ENCODE measurements at places on chromosomes 2 and 18.

- DNase-seq, result no peak
Measured at GRCh38 chr18:58307441-58307840, 263.4 kb downstream of the NEDD4L start.

GRCh38 chr18:45197526-45197970, 417.7 kb upstream of the SLC14A2 start:
- no peak for DNase-seq

- no peak for DNase-seq
Measured at GRCh38 chr2:17068021-17068420, 402.4 kb upstream of the CYRIA start.

DNA sequence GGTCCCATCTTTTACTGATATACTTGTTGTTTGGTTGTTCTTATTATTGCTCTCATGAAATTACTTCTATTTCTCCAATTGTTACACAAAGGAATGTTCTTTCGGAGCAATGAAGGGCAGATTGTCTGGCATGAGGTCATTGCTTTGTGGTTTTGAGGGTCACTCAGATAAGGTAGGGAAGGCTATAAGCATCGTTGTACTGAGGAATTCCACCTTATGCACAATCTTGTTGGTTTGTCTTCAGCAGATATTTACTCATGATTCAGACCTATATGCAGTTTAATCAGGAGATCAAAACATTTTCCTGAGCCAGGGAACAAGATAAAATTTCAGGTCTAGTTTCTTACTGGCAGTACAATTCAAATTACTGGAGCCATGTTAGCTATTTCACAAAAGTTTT, 163.0 kb upstream of the SPHKAP start:
- DNase-seq, result no peak

GRCh38 chr18:32629981-32630700, 142.7 kb downstream of the KLHL14 start:
- DNase-seq, result no peak

DNA sequence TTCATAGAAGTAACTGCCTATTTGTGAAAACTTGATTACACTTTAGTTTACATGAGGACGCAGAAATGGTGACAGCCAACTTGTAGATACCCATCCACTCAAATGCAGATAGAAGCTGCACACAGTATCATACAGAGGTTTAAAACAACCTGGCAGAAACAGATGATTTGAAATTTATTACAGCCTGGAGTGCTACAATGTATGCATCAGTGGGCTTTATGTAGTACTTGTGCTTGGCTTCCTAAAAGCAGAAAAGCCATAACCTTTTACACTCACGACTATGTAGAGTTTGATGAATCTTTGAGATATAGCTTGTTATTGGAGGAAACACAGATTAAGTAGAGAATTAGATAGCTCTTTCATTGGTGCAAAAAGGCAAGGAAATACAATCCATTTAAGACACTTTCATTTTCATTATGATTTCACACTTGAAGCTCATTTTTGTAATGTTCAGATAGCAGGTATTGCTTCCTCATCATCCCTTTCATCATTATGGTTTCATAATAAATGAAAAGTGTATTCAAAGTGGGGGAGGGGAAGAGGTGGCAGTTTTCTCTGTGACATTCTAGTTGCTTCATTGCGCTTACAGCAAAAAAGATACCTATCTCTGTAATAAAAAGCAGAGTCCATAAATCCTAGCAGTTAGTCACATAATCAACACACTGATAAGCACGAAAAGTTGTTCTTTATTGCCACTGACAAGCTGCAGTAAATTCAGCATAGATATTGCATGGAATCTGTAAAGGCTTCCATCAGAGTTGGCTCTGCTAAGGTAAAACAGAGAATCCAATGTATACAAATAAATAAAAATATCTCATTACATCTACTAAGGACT, 789.8 kb upstream of the FSHR start:
- no peak for DNase-seq

DNA sequence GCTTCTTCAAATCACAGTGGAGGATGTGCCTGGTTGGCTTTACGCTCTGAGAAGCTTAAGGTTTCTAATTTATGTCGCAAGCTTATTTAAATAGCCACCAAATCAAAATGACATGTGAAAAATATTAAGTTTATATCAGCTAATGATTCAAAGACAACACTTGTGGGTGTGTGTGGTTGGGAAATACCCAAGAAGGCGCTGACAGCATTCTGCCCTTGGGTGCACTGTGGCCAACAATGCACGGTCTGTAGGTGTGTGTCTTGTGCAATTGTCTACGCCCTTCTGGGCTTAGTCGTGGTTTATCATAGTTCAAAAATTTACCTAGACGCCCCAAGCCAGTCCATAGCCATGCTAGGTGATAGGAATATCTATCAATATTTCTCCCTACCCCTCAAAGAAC, 60.9 kb downstream of the KCTD1 start:
- DNase-seq, result no peak

- no peak for DNase-seq
Measured at GRCh38 chr2:59297816-59298215, 1056.7 kb upstream of the FANCL start.

- no peak for DNase-seq
Measured at GRCh38 chr2:47214385-47214784, 59.3 kb upstream of the STPG4 start.

GRCh38 chr2:104844807-104845551, 8.9 kb upstream of the POU3F3 start:
- DNase-seq, result no peak

GRCh38 chr2:240501531-240501991, 56.2 kb downstream of the ANKMY1 start:
- DNase-seq, result no peak

DNA sequence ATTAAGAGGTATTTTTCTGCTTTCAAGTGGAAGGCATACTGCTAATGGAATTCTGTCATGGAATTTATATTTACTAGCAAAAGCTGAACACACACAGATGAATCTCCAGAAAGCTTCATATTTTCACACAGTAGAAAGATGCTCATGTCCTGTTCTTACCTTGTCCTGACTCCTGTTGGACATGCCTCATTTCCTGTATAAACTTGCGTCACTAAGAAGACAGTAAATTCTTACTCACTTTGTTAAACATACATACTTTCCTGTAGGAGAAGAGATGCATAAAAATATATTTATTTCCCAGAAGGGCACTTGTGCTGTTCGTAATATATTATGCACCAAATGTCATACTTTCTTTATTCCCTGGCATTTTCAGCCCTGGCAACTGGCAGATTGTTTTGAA, 238.3 kb upstream of the RASGRP3 start:
- no peak for DNase-seq

DNA sequence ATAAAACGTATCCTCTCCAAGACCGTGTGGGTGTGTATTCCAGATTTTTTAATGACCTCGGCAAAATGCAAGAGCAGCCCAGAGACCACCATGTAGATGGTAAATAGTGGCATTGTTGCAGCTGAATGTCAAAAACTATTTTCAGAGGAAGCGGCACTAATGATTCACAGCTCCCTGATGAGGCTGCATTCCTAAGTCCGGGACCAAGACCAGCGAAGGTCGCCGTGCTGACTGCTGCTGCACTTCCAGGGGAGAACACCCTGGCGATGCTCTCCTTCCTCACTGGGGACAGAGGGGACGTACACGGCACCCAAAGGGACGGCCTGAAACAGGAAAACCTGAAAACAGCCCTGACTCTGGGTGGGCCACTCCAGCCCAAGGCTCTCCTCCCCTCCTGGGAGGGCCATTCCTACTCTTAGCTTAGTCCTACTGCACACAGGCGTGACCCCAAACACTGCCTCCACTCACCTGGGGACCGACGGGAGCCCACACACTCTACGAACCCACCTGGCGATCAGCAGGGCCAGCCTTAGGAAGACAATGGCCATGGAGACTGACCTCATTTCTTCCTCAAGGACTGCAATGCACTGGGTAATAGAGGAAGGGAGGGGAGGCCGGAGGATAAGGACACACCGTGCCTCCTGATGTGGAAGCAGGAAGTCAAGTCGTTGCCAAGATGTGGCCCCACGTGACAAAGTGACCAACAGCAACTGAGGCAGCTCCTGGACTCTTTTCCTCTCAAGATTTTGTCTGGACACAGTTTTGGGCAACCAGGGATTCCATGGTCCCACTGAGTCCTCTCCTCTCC, 82.8 kb downstream of the ZNF516 start:
- DNase-seq, result no peak

DNA sequence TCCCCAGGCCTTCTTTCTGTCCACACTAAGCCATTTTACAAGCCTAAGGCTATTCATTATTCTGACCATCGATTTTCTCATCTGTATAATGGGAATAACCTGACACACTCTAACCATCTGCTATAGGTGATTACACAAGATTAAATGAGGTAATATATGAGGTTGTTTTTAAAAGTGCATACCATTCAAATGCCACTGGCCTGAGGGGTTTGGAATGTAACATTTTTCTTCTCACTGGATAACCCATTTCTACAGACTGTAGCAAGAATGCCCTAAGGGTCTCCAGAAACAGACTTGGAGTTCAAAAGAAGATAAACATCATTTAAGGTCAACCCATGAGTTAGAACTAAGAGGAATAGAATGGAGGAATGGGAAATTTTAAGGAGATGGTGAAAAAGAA, 111.7 kb upstream of the SETBP1 start:
- DNase-seq, result no peak

DNA sequence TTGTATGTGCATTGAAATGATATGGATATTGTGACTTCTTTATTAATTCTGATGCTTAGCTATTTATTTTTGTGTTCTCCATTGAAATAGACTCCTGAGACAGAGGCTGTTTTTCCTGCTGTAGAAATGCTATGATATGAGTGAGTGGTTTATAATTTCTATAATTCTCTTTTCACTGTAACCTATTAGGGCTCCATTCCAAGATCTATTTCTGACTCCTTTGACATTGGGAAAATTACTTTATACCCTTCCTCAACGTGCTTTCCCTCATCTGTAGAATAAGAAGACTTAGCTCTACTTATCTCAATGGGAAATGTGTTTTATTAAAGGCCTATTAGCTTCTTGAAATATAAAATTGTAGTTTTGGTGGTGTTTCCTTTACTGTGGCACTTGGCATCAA, 144.5 kb upstream of the RPRM start:
- no peak for DNase-seq

DNA sequence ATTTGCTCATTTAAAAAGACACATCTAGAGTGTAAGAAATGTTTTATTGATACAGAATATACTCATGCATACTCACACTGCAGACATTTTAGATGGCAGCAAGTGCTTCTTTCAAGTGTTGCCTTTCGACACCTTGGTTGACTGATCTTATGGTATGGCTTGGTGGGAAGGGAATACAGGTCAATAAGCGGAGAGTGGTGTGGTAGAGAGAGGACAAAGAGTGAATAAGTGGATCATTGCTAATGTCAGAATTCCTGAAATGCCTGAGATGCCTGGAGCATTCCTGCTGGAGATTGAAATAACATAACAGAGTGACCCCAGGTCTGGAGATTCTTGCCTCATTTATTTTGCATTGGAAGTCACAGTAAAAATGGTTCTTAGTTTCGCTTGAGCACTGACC, 76.7 kb downstream of the RND3 start:
- DNase-seq, result no peak

DNA sequence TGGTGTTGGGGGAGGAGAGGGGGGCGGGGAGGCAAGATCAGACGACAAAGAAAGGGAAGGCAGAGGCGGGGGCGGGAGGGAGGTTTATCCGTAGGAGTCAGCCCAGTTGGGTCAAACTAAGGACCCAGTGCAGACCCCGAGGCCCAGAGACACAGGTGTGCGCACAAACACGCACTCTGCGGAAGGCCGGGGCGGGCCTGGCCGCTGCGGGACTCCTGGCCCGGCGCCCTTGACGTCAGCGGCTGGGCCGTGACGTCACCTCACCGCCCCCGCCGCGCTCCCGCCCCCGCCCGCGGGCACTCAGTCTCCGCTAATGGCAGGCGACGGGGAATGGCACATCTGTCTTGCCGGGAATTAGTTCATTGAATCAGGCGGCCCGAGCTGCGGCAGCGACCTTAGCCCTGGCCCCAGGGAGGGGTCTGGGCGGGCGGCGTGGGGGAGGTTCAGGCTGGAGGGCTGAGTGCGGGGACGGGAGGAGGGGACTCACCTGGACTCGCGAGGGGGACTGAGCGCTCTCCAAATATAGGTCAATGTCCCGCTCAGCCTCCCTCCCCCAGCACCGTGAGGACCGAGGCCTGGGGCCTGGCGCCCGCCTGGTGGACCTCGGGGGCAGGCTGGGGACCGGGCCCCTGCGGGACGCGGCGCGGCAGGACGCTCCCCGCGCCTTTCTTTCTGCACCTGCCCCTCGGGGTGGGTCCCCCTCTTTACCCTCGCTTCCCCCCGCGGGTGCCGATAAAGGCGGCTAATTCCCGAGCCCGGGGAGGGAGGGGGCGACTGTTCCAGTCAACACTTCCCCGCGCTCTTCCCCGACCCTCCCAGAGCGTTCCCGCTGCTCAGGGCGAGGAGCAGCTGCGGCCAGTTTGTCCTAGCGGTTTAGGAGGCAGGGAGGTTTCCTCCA, 15.5 kb upstream of the ECEL1 start:
- DNase-seq, result no peak

- DNase-seq, result no peak
Measured at GRCh38 chr2:199596549-199596948, 138.8 kb upstream of the SATB2 start.

GRCh38 chr18:71105078-71105819, 816.4 kb downstream of the SOCS6 start:
- DNase-seq, result no peak

GRCh38 chr2:115908731-115909130, 1466.3 kb downstream of the DPP10 start:
- no peak for DNase-seq

GRCh38 chr2:197800091-197800490, 4.3 kb upstream of the PLCL1 start:
- DNase-seq, result no peak

DNA sequence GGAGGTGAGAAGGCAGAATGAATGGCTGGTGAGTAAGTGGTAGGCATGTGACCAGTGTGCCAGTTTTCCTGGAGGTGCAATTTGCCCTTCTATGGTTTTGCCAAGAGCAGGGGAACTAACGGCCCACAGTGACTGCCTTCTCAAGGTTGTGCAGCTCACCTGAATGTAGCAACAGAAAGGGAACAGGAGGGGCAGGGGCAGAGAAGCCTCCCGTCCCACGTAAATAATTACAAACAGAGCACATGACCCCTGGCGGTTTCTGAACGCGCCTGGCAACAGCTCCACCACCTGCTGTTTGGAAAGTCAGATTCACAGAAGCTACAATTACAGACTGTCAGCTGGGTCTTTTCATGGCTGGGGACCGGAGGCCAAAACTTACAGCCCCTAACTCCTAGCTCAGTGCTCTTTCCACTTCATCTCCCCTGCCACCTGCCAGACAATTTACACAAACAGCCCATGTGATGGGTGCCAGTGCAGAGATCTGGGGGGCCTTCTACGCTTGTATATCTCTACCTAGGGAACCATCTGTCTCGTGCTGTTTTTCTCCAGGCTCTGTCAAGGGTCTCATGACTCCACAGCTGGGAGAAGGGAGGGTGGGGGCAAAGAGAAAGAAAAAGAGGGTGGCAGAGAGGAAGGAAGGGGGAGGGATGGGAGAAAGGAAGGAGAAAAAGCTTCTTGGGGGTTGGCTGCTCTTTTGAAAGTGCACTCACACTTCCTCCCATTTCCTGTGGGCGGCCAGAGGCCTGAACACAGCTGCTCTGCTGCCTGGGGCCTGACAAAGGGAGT, 69.6 kb downstream of the POLR1A start:
- DNase-seq, result peak; percentile 51

All from activated T-helper 1 cell treated with Interleukin-2 at 50 U/mL for 16 hours (primary cell).